ENCODE measurements at places on chromosomes 3 and 15. TPM values are rescaled to one million over a fixed set of nuclear protein-coding genes. Genes with fewer than 3 reads are reported as not detected.
A peak's percentile ranks its signal among the peaks of the same experiment; 100 is the strongest.

The GOLIM4 gene
- total RNA-seq, result 16.0 TPM

The ARNT2 gene
- 2.4 TPM for total RNA-seq

The MYRIP gene
- 1.4 TPM for total RNA-seq

GRCh38 chr3:99783011-99783573, 34.6 kb upstream of the CMSS1 start:
- no peaks in the 10 kb centered on the region for H3K36me3 ChIP-seq
- no peak for DNase-seq
- no peaks in the 10 kb centered on the region for H3K4me1 ChIP-seq
- no peak overlapping the region for H3K4me3 ChIP-seq
- H3K27ac ChIP-seq, result no peak overlapping the region
- no peaks in the 10 kb centered on the region for H3K27me3 ChIP-seq

DNA sequence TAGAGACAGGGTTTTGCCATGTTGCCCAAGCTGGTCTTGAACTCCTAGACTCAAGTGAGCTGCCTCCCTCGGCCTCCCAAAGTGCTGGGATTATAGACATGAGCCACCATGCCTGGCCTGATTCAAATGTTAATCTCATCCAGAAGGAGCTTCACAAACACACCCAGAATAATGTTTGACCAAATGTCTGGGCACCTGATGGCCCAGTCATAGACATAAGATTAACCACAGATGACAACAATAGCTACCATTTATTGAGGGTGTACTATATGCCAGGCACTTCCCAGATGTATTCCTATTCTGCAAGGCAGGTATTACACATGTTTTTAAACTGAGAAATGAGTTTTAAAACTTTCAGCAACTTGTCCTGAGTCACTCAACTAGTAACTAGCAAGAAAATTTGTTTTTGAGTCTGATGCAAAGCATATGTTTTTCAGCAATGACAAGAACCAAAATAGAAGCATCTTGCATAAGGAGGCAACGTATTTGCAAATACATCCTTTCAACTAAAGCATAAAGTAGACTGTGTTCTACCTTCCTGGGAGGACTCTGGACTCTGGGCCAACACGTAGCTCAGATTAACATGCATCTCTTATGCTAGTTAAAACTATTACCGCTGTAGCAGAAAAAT, 8.1 kb upstream of the SPG21 start:
- DNase-seq, result no peak
- H3K4me1 ChIP-seq, result no peaks in the 10 kb centered on the region
- no peak overlapping the region for H3K27ac ChIP-seq
- no peak overlapping the region for H3K4me3 ChIP-seq
- H3K27me3 ChIP-seq, result no peaks in the 10 kb centered on the region

- peak overlapping the region; percentile 41 for H3K27ac ChIP-seq
- H3K36me3 ChIP-seq, result no peaks in the 10 kb centered on the region
- H3K4me1 ChIP-seq, result peaks cover 6% of the 10 kb centered on the region
Observed at GRCh38 chr3:143443851-143444331, 324.3 kb downstream of the CHST2 start.

DNA sequence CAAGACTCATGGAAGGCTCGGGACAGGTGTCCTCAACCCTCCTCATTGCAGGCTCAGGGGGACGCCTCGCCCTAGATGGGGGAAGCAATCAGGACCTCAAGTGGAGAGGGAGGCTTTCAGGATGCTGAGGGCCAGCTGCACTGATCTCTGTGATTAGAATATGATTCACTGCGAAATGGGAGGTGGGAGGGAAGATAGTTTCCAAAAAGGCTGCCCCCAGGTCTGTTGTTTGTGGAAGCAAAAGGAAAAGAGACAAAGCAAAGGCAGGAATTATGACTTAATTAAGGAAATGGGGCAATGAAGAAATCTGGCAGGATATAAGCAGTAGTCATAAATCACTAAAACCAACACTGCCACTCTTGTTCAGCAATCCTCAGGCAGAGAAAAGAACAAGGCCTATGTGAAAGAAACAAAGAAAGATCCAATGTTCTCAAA, 85.6 kb upstream of the ABHD17C start:
- no peak for DNase-seq
- no peaks in the 10 kb centered on the region for H3K27me3 ChIP-seq
- H3K27ac ChIP-seq, result no peak overlapping the region
- H3K4me1 ChIP-seq, result peaks cover 30% of the 10 kb centered on the region
- no peak overlapping the region for H3K4me3 ChIP-seq
- H3K36me3 ChIP-seq, result no peaks in the 10 kb centered on the region
